Renal pelvis (tissue), 12 donors: ENCODE measurements at places on chromosomes 2 and 18. TPM values are rescaled to one million over a fixed set of nuclear protein-coding genes. Genes with fewer than 3 reads are reported as not detected.

TET3 gene
- 27.1 TPM for polyA plus RNA-seq

- no peak for DNase-seq
Measured at GRCh38 chr18:26971409-26971808, 105.9 kb upstream of the AQP4 start.

SCN9A gene
- polyA plus RNA-seq = 2.1 TPM

TTR gene
- polyA plus RNA-seq = 0.16 TPM

DNA sequence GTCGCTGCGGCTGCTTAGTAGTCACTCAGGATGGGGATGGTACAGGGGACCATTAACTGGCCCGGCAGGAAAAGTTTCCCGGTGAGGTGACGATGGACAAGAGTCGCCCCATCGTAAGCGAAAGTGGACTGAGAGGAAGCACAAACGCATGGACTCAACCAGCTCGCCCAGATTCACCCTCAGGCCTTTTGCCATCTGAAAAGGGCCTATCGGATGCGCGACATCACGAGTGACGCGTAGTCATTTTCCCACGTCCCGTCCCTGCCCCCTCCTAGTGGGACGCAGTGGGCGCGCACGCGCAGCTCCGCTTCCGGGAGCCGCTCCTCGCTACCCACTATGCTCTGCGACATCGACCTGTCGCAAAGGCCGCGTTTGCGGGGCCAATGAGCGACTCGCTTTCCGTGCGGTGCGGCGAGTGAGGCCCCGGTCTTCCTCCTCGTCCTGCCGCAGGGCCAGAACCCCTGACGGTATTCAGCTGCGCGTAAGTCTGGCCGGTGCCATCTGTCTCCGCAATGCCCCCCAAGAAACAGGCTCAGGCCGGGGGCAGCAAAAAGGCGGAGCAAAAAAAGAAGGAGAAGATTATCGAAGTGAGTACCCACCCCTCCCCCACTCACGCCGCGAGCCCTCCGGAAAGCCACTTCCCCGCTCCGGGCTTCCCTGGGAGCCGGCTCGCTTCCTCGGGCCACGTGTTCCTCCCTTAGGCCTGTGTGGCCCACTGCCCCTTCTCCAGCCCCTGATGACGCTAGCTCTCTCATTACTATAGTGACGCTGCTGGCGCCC, at the start of gene ZC3H15:
TSS of gene ZC3H15 (plus strand) at position 390 of the 780 bp plus-strand sequence. CDS start at position 513, 123 bp downstream.
- DNase-seq = peak; percentile 97
